Smooth muscle cell of the umbilical artery (primary cell): ENCODE measurements at places on chromosomes 2 and 18. TPM values are rescaled to one million over a fixed set of nuclear protein-coding genes. Genes with fewer than 3 reads are reported as not detected.

Gene AQP4
- total RNA-seq: not detected in 2 replicates

Gene COLEC11
- 0.18 and 2.4 TPM in 2 replicates for total RNA-seq

Gene TUBA4B
- total RNA-seq: not detected in 2 replicates

Gene KIAA2012
- under 0.01 and 0.09 TPM in 2 replicates for total RNA-seq

Gene FBLN7
- total RNA-seq: 0.18 and 0.30 TPM in 2 replicates
